ENCODE measurements at places on chromosomes 5 and 9. TPM values are rescaled to one million over a fixed set of nuclear protein-coding genes. Genes with fewer than 3 reads are reported as not detected.

Gene MOB3B
- total RNA-seq, result 11.1 TPM

Gene ROR2
- 0.68 TPM for total RNA-seq

Gene CDC20B
- total RNA-seq, result not detected

Gene GFI1B
- not detected for total RNA-seq

Gene ZFP37
- 2.7 TPM for total RNA-seq

Gene MAP1B
- 616 TPM for total RNA-seq

Gene MARCHF11
- not detected for total RNA-seq

Gene PCDHA1
- total RNA-seq, result not detected

Gene PRDM9
- total RNA-seq, result not detected

Gene SLC46A2
- 2.7 TPM for total RNA-seq

Gene TAF11L5
- total RNA-seq, result not detected

Gene NRARP
- 16.9 TPM for total RNA-seq

Gene CCL27
- total RNA-seq, result not detected

Gene MLANA
- total RNA-seq, result not detected

- no peak overlapping the region for H3K27ac ChIP-seq
- H3K4me1 ChIP-seq, result no peaks in the 10 kb centered on the region
- DNase-seq, result no peak
- H3K36me3 ChIP-seq, result no peaks in the 10 kb centered on the region
- H3K4me3 ChIP-seq, result no peak overlapping the region
- H3K27me3 ChIP-seq, result no peaks in the 10 kb centered on the region
Measured at GRCh38 chr9:117448066-117448465, 33.2 kb upstream of the ASTN2 start.

GRCh38 chr5:109249126-109249525 lies 160.6 kb downstream of the PJA2 start:
- peaks cover 12% of the 10 kb centered on the region for H3K4me1 ChIP-seq
- no peaks in the 10 kb centered on the region for H3K27me3 ChIP-seq
- DNase-seq, result no peak
- H3K4me3 ChIP-seq, result no peak overlapping the region
- no peak overlapping the region for H3K27ac ChIP-seq

DNA sequence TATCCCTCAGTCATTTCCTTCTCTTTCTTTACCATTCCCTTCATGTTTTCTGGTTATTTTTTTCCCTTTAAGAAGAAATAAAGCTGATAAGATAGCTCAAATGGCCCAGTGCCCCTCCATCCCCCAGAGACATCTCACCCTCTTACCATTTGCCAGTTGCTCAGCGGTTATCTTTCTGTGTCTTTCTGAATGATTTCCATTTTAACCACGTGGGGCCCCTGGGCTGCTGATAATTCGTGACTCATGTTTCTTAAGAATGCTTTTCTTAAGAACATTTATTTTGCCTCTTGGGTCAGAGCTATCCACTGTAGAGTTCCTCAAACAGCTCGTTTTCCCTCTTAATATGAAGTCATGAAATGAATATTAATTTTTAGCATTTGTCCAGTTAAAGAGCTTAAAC lies 147.8 kb downstream of the MAST4 start:
- H3K4me1 ChIP-seq, result peaks cover 2% of the 10 kb centered on the region
- H3K4me3 ChIP-seq, result no peak overlapping the region
- DNase-seq, result no peak
- H3K36me3 ChIP-seq, result no peaks in the 10 kb centered on the region

- no peak overlapping the region for H3K4me3 ChIP-seq
- H3K27ac ChIP-seq, result no peak overlapping the region
- peaks cover 7% of the 10 kb centered on the region for H3K4me1 ChIP-seq
Measured at GRCh38 chr9:126398403-126399058, 71.9 kb downstream of the MVB12B start.

GRCh38 chr5:159913501-159913900 lies 2.8 kb upstream of the ADRA1B start:
- H3K27ac ChIP-seq, result peak overlapping the region; percentile 93
- no peaks in the 10 kb centered on the region for H3K27me3 ChIP-seq
- H3K4me1 ChIP-seq, result peaks cover 25% of the 10 kb centered on the region

- H3K4me1 ChIP-seq, result peaks cover 57% of the 10 kb centered on the region
- DNase-seq, result no peak
- no peaks in the 10 kb centered on the region for H3K27me3 ChIP-seq
Measured at GRCh38 chr5:102809033-102809432, 53.9 kb downstream of the PAM start.

DNA sequence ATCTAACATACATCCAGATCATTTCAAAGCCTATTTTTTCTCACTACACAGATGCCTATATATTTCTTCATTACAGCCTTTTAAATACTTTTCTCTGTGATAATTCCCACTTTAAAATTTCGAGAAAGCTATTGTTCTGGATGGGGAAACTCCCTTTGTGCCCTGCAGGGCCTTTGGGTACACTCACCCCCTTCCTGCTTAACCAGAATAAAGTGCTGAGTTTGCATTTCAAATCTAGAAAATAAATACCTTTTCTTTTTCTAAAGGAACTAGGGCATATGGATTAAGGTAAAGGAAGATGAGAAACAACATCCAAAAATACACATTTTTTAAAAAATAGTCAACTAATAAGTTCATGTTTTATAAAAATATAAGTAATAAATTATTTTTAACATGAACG lies 323.9 kb downstream of the ADGRV1 start:
- H3K4me3 ChIP-seq, result no peak overlapping the region
- H3K36me3 ChIP-seq, result no peaks in the 10 kb centered on the region
- no peaks in the 10 kb centered on the region for H3K27me3 ChIP-seq
- no peak for DNase-seq
- peaks cover 5% of the 10 kb centered on the region for H3K4me1 ChIP-seq

GRCh38 chr9:15308511-15308910 lies 1.5 kb upstream of the TTC39B start:
- H3K27ac ChIP-seq, result no peak overlapping the region
- H3K4me1 ChIP-seq, result peaks cover 15% of the 10 kb centered on the region
- no peak overlapping the region for H3K4me3 ChIP-seq
- no peaks in the 10 kb centered on the region for H3K27me3 ChIP-seq
- H3K36me3 ChIP-seq, result no peaks in the 10 kb centered on the region
- no peak for DNase-seq

GRCh38 chr5:146399481-146399880 lies 47.7 kb upstream of the TCERG1 start:
- no peak for DNase-seq
- H3K27me3 ChIP-seq, result no peaks in the 10 kb centered on the region
- no peaks in the 10 kb centered on the region for H3K4me1 ChIP-seq
- H3K4me3 ChIP-seq, result no peak overlapping the region

GRCh38 chr9:126955811-126956210 lies 41.2 kb downstream of the RALGPS1 start:
- no peak overlapping the region for H3K27ac ChIP-seq
- H3K36me3 ChIP-seq, result no peaks in the 10 kb centered on the region
- peaks cover 3% of the 10 kb centered on the region for H3K4me1 ChIP-seq
- no peaks in the 10 kb centered on the region for H3K27me3 ChIP-seq
- DNase-seq, result no peak

- no peaks in the 10 kb centered on the region for H3K4me1 ChIP-seq
- H3K4me3 ChIP-seq, result no peak overlapping the region
Measured at GRCh38 chr9:115930472-115930871, 223.1 kb upstream of the PAPPA start.

GRCh38 chr5:65766781-65767180 lies 44.8 kb downstream of the NLN start:
- no peaks in the 10 kb centered on the region for H3K36me3 ChIP-seq
- H3K27me3 ChIP-seq, result no peaks in the 10 kb centered on the region
- DNase-seq, result no peak
- H3K4me1 ChIP-seq, result peaks cover 6% of the 10 kb centered on the region
- H3K27ac ChIP-seq, result no peak overlapping the region

DNA sequence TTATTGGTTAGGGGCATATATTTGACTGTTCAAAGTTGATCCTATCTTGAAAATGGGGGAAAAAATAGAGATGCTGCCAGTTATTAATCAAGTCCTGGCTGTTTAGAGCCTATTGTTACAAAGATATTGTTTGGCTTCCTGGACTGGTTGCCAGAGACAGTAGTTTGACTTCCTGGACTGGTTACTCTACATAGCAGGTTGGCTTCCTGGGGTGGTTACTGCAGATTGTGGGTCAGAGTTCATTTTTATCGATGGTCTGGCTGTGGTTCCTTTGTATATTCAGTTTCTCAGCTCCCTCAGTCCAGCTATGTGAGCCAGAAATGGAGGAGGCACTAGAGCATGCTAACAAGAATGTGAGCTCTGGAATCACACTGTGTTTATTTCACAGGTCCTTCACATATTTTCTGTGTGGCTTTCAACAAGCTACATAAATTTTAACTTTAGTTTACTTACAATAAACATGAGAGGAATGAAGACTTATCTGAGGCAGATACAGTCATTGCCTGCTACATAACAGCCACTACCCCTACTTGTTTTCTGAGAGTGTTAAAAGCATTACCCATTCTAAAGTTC lies 137.6 kb downstream of the TRPM3 start:
- no peak for DNase-seq
- H3K36me3 ChIP-seq, result no peaks in the 10 kb centered on the region
- H3K27me3 ChIP-seq, result no peaks in the 10 kb centered on the region
- no peak overlapping the region for H3K4me3 ChIP-seq
- no peak overlapping the region for H3K27ac ChIP-seq

- peaks cover 23% of the 10 kb centered on the region for H3K4me1 ChIP-seq
- no peaks in the 10 kb centered on the region for H3K27me3 ChIP-seq
- H3K4me3 ChIP-seq, result no peak overlapping the region
- DNase-seq, result no peak
- H3K36me3 ChIP-seq, result no peaks in the 10 kb centered on the region
- no peak overlapping the region for H3K27ac ChIP-seq
Measured at GRCh38 chr5:169121630-169122420, 179.1 kb downstream of the SLIT3 start.

DNA sequence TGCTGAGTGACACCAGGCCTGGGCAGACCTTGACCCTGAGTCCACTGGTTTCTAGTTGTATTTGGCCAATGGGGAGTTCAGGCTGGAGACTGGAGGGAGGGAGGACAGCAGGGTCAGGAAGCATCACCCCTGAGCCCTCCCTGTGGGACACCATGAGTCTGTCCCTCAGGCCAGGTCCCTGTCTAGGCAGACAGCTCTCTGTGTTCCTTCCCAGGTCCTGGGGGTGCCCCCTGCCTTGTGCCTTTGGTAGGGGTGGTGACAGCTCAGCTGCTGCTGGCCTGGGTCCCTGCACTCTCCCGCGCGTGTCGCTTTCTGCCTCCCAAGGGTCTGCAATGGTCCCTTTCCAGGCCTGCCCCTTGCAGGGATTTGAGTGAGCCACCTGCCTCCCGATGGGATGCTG lies 125.5 kb downstream of the OLFM1 start:
- no peak for DNase-seq
- H3K27me3 ChIP-seq, result no peaks in the 10 kb centered on the region
- no peak overlapping the region for H3K27ac ChIP-seq
- H3K4me1 ChIP-seq, result no peaks in the 10 kb centered on the region

GRCh38 chr5:55564721-55565120 lies 30.0 kb upstream of the PLPP1 start:
- H3K4me1 ChIP-seq, result peaks cover 11% of the 10 kb centered on the region
- no peak overlapping the region for H3K27ac ChIP-seq
- DNase-seq, result no peak
- H3K36me3 ChIP-seq, result no peaks in the 10 kb centered on the region
- no peak overlapping the region for H3K4me3 ChIP-seq

DNA sequence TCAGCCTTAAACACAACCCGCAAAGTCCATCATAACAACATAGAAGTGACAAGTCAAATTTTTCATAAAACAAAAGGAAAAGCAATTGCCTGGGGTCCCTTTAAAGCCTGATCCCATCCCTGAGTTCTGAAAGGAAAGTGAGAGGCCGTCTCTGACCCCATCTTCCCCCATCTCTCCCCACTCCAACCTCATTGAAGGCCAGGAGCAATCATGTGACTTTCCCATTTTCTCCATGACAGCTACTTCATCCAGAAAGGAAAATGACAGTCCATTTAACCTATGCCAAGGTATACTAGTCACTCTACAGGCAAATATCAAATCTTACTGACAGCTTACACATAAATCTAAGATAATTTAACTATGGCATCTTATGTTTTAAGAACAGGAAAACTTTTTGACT lies 15.5 kb downstream of the ACTL7A start:
- H3K27ac ChIP-seq, result no peak overlapping the region
- no peak overlapping the region for H3K4me3 ChIP-seq
- peaks cover 61% of the 10 kb centered on the region for H3K36me3 ChIP-seq
- DNase-seq, result no peak

DNA sequence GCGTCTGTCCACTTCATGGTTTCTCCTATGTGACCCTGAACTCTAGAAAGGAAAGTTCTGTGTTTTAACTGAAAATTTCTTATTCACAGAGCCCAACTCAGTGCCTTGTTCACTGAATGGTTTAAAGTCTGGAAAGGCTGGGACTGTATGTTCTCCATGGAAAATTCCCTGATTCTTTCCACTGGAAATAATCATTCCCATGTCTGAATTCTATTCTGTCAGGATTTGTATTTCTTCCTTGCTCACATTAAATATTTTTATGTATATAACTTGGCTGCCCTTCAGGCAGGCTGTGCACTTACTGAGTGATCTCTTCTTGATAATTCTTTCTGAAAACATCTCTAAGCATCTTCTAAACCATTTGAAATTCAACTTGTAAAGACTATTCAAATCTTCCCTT lies 1126.9 kb upstream of the DMAC1 start:
- no peaks in the 10 kb centered on the region for H3K36me3 ChIP-seq
- no peak overlapping the region for H3K27ac ChIP-seq
- H3K4me3 ChIP-seq, result no peak overlapping the region
- no peaks in the 10 kb centered on the region for H3K4me1 ChIP-seq
- H3K27me3 ChIP-seq, result no peaks in the 10 kb centered on the region

- H3K4me1 ChIP-seq, result peaks cover 4% of the 10 kb centered on the region
- DNase-seq, result no peak
- H3K27me3 ChIP-seq, result no peaks in the 10 kb centered on the region
- no peak overlapping the region for H3K27ac ChIP-seq
- no peak overlapping the region for H3K4me3 ChIP-seq
Measured at GRCh38 chr5:156380848-156381247, 53.9 kb downstream of the SGCD start.

- H3K27me3 ChIP-seq, result no peaks in the 10 kb centered on the region
- no peak overlapping the region for H3K27ac ChIP-seq
- no peak for DNase-seq
- H3K4me3 ChIP-seq, result no peak overlapping the region
- H3K4me1 ChIP-seq, result no peaks in the 10 kb centered on the region
- no peaks in the 10 kb centered on the region for H3K36me3 ChIP-seq
Measured at GRCh38 chr5:25025831-25026230, 381.1 kb upstream of the CDH10 start.

DNA sequence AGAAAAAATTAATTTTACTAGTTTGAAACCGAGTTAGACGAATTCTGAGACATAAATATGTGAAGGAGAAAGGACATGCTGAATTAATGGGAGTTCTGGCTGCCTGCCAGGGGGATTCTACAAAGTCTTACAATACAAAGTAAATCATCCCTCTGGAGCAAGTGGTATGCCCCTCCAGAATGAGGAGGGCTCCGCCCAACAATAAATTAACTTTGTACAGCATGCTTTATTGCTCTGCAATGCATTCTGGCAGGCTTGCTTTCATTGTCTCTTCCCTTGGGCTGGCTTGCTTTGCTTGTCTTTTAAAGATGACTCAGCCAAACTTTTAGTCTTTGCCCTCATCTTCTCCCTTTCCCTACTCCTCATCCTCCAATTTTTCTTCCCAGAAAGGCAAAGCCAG lies 11.7 kb upstream of the PCDHB1 start:
- H3K4me3 ChIP-seq, result no peak overlapping the region
- peaks cover 10% of the 10 kb centered on the region for H3K4me1 ChIP-seq
- DNase-seq, result no peak
- no peaks in the 10 kb centered on the region for H3K27me3 ChIP-seq
- H3K36me3 ChIP-seq, result no peaks in the 10 kb centered on the region

Measured in thoracic aorta (tissue), 2 donors.